Chondrocyte (in vitro differentiated cells): ENCODE measurements at places on chromosomes 7 and 10. TPM values are rescaled to one million over a fixed set of nuclear protein-coding genes. Genes with fewer than 3 reads are reported as not detected.

GRCh38 chr10:124963866-124964720, 22.2 kb downstream of the ZRANB1 start:
- DNase-seq: no peak

DNA sequence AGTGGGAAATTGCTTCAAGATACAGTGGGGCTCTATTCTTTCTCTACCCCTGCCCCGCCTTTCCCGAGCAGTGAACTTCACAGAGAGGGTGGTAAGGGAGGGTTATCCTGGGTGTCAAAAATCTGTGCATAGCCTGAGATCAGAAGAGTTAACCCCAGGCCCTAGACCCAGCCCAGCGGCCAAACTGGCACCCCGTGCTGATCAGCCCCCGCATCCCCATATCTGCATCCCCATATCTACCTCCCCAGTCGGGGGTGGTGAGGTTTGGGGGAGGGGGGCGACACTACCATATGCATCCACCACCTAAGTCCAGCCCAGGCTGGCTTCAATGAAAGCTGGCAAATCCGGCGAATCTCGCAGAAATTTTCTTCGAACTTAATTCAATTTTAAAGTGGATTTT, 7.0 kb upstream of the DLX6 start:
- DNase-seq: no peak

DNA sequence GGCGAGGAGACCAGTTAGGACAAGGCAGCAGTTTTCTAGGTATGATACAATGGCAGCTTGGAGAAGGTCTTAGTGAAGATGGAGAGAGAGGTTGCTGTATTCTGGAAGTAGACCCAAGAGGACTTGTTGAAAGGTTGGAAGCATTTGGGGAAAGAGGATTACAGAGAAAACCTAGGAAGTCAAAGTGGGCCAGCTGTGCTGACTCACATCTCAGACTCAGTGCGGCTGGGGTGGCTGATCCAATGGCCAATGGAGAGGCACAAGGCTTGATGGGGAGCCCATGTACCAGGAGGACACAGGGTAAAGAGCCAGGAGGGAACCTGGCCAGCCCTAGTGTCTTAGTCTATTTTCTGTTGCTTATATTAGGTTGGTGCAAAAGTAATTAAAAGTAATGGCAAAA, 194.5 kb upstream of the GALNT17 start:
- no peak for DNase-seq

DNA sequence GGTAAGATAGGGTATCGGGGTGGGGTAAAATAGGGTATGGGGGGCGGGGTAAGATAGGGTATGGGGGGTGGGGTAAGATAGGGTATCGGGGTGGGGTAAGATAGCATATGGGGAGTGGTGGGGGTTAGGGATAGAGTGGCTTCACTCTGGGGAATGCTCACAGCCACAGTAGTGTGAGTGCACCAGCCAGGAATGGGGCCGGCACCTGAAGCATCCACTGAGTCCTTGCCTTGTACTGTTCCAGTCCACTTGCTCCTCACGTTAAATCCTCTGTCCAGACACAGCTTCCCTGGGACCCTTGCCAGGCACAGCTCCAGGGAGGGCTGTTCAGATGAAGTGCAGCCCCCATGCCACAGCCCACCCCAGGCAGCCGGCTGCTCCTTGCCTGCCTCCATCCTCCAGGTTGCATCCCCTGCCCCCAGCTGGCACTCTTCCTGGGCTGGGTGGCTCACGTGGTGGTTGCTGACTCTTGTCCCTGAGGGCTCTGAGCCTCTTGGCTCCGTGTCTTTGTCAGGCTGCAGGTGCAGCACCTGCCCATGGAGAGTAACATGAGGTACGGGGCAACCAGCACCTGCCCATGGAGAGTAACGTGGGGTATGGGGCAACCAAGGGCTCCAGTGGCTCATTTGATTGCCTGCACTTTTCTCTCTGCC, 268.4 kb downstream of the TCERG1L start:
- DNase-seq: no peak

- no peak for DNase-seq
Observed at GRCh38 chr7:133573554-133574265, 320.8 kb downstream of the EXOC4 start.

- DNase-seq: no peak
Observed at GRCh38 chr10:11088709-11089108, 71.0 kb downstream of the CELF2 start.

Gene FAM25G
- total RNA-seq: not detected in 3 replicates

Gene FBH1
- 62.2 to 96.6 TPM (median 66.5 TPM) in 3 replicates for total RNA-seq

Gene DRGX
- total RNA-seq: not detected in 3 replicates
